Stimulated activated CD8-positive, alpha-beta memory T cell treated with anti-CD3 and anti-CD28 coated beads, Interleukin-7, amount 100 ng/mL, for 1 hour (primary cell): ENCODE measurements at places on chromosomes 1 and 21.

GRCh38 chr1:13512472-13512871 lies 1.3 kb downstream of the LRRC38 start:
- DNase-seq = no peak

DNA sequence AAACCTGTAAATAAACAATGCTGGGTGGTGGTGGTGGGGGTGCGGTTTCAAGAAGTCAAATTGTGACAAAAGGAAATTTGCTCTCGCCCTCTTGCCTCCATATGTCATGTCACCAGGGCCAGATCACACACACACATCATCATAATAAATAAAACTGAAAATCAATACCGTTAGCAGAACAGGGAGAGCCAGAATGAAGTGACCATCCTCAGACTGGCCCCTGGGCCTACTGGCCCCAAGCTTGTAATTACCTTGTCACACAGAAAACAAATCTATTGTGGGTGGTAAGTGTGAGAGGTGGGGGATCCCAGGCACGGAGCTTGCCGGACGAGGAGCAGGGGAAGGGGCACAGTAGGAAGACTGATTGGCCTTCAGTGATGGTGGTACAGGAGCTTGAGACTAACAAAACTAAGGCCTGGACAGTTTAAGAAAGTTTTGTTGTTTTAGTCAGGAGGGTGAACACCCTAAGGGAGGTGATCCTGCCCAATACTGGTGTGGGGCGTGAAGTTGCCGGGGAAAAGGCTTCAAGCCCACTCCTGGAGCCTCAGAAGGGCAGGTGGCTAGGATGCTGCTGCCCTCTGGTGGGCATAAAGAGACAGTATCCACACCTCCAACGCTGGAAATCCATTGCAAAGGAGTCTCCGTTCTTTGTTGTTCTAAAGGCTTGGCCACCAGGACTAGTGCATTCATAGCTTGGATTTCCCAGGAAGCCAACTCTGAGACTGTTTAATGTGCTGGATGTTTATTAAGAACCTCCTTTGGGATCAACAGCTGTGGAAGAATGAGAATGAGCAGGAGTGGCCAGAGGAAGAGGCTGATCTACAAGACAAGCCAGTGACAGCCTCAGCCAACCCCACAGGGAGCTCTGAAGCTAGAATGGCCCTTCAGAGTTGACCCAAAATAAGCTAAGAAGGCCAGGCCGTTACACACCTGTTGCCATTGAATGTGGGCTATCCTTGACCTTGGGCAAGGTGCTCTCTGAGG lies 8.1 kb upstream of the C1orf216 start:
- peak; percentile 23 for DNase-seq

- no peak for DNase-seq
These were observed 54.4 kb upstream of the BCL10 start for GRCh38 chr1:85330711-85331290.

- DNase-seq = no peak
These were observed 361.9 kb downstream of the HLX start for GRCh38 chr1:221241157-221241556.

- no peak for DNase-seq
These were observed 11.8 kb downstream of the VAMP4 start for GRCh38 chr1:171730052-171730451.
